ENCODE measurements at places on chromosomes 11 and 22. TPM values are rescaled to one million over a fixed set of nuclear protein-coding genes. Genes with fewer than 3 reads are reported as not detected.
A peak's percentile ranks its signal among the peaks of the same experiment; 100 is the strongest.

GRCh38 chr22:24954114-24954463 is 1.6 kb downstream of the KIAA1671 start:
- no peak for DNase-seq

- no peak for DNase-seq
Observed at GRCh38 chr11:92558323-92558722, 333.7 kb downstream of the FAT3 start.

DNA sequence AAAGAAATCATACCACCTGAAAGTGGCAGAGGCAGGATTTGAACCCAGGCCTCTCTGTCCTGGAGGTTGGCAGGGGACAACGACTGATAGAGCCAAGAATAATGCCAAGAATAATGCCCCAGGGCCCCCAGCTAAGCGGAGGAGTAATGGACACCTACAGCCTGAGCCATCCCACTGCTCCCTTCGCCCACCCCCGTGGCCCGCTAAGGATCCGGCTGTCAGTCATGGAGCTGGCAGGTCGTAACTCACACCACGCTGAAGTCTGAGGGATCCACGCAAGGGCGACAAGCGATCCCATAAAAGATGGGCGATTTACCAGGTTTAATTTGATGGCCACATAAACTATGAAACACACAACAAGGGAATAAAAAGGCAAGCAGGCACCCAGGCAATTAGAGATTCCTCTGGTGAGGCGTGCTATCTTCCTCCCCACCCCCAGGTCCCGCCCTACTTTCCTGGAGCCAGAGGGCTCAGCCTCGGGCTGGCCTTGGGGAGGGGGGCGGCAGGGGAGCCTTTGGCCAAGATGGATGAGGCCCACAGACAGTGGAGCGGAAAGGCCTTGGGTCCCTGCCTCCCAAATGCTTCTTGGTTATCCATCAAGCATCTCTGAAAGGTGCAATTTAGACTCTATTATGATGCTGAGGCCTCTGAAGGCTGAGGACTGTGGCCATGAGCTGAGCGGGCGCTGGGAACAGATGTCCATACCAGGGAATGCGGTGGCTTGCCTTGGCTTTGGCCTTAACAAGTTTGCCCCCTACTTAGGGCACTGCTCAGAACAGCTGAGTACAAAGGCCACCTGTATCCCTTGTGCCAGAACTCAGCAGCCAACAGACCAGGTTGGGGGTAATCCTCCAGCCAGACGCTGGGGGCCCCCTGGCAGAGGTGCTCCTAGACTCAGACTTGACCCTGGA is 55.2 kb downstream of the MACROD1 start:
- no peak for DNase-seq

- DNase-seq: no peak
Observed at GRCh38 chr11:66488957-66489356, 8.7 kb downstream of the DPP3 start.

GRCh38 chr11:206002-206384 is 1.2 kb downstream of the BET1L start:
- peak; percentile 10 for DNase-seq

DNA sequence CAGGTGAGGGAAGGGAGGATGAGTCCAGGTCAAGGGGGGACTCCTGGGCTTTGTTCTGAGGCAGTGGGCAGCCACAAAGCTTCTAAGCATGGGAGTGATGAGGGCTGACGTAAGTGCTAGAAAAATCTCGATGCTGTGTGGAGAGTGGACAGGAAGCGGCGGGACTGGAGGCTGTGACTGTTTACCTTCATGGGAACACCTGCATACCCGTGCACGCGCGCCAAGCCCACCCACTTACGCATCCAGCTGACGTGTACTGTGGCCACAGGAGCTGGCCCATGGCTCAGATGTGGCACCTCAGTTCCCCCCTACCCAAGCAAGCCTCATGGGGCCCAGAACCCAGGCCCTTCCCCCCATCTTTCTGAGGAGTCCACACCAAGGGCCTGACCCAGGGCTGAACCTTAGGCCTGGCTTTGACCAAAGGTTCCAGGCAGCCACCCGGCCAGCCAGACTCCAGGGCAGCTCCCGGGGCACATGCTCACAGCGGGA is 14.0 kb downstream of the MYRF start:
- no peak for DNase-seq

- no peak for DNase-seq
Observed at GRCh38 chr22:27973846-27974245, 54.8 kb upstream of the PITPNB start.

GRCh38 chr22:20647586-20648305 is 126.2 kb upstream of the SERPIND1 start:
- no peak for DNase-seq

GRCh38 chr11:125872138-125872491 is 15.4 kb upstream of the HYLS1 start:
- no peak for DNase-seq

The TEAD1 gene
- 78.1 TPM for total RNA-seq

The LRRC10B gene
- 4.8 TPM for total RNA-seq

The RASGRP2 gene
- 26.3 TPM for total RNA-seq

The PKNOX2 gene
- 5.5 TPM for total RNA-seq

The CD59 gene
- 230 TPM for total RNA-seq
